Hematopoietic multipotent progenitor cell treated with erythropoietin and hydrocortisone succinate and interleukin-3 and kit ligand, for 6 days (in vitro differentiated cells): ENCODE measurements at places on chromosomes 5 and 9.

- no peak for DNase-seq
These were observed 235.3 kb upstream of the HAPLN1 start for GRCh38 chr5:83955916-83956315.

DNA sequence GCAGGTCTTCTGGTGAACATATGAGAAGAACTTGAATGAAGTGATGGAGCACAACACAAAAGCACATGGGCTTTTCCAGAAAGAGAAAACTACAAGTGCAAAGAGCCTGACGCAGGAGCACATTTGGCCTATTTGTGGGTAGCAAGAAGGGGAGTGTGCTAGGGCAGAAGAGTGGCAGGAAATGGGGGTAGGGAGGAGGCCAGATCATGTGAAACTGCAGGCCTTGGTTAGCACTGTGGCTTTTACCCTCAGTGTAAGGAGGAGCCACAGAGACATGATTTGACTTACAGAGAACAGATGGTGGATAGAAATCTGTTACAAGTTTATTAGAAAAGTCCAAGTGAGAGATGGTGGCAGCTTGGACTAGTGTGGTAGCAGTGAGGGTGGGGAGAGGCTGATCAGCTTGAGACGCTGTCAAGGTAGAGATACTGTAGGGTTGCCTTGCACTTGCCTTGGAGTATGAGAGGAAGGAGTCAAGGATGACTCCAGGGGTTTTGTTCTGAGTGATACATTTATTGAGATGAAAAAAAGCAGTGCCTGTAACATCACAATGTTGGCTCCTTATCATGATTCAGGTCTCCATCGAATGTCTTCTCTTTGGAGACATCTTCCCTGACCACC, 126.7 kb downstream of the PPP2R2B start:
- peak; percentile 42 for DNase-seq

DNA sequence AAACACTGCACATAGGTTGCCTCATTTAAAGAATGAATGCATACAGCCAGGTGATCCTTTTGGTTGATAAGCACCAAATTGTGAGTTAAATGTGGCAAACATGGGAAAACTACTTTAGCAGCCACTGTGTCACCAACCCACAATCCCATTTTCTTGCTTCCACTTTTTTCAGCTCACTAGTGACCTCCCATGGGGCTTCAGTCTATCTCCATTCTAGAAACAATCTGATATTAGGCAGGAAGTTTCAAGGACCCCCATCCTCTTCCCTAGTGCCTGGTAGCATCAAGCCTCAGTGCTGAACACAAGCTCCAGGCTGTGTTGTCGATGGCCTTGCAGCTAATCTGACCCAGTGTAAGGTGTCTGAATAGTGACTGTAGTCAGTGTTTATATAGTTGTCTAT, 66.2 kb downstream of the PLPPR1 start:
- DNase-seq: no peak

GRCh38 chr5:997001-997474, 11.6 kb upstream of the NKD2 start:
- DNase-seq: peak; percentile 37

DNA sequence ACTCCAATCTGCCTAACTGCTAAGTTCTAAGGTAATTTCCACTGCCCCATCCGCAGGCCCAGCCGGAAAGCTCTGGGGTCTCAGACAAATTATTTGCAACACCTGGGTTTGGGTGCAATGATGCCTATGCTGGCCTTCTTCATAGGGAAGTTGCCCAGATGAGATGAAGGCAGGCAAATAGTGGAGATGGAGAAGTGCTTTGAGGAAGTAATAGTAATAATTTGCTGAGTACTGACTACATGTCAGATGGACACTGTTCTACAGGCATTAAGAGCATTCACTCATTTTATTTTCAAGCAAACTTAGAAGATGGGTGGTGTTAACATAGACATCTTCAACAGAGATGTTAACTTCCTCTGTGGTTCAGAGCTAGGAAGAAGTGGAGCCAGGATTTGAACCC, 3.8 kb downstream of the PCDH12 start:
- DNase-seq: no peak

- DNase-seq: no peak
These were observed 353 bp upstream of the PDGFRB start for GRCh38 chr5:150156027-150156368.

DNA sequence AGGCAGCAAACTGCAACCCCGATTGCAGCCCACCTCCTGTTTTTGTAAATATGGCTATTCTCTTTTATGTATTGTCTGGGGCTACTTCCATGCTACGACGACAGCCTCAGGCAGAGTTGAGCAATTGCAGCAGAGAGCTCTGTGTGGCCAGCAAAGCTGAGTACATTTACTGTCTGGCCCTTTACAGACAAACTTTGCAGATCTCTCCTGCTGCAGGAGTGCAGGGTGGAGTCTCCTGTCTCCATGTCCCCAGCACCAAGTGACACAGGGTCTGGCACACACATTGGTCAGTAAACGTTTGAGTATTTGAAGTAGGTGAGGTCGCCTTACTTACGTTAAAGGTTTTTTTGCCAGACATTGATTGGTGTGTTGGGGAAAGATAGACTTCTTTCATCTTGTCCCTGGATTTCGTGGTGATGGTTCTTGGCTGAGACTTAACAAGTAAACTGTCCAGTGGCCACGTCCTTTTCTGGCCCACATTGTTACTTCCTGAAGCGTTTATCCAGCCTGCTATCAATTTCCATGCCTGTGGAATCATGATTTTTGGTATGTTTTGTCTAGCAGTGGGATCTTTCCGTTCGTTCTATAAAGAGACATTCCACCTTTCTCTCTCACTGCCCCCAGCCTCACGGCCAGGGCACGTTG, 27.2 kb downstream of the PRRC2B start:
- DNase-seq: no peak
